ENCODE measurements at places on chromosomes 1 and 21.

DNA sequence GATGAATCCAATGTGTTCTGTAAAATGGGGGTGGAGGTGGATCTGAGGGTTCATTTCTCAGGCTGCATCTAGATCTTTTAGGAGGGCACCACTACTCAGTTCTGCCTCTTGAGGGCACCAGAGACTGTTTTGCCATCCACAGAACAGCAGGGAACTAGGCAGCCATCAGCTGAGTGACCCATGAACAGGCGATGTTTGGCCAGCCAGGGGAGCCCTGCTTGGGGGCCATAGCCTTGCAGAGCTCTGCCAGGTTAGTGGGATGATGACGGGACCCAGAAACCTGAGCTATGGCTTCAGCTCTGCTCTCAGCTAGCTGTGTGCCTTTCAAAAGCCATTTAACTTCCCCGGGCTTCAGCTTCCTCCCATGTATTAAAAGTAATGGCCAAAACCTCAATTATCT is 13.4 kb upstream of the NOS1AP start:
- no peak overlapping the region for H3K27ac ChIP-seq
- no peaks in the 10 kb centered on the region for H3K4me1 ChIP-seq
- H3K36me3 ChIP-seq: no peaks in the 10 kb centered on the region
- H3K4me3 ChIP-seq: no peak overlapping the region
- peaks cover 7% of the 10 kb centered on the region for H3K27me3 ChIP-seq

DNA sequence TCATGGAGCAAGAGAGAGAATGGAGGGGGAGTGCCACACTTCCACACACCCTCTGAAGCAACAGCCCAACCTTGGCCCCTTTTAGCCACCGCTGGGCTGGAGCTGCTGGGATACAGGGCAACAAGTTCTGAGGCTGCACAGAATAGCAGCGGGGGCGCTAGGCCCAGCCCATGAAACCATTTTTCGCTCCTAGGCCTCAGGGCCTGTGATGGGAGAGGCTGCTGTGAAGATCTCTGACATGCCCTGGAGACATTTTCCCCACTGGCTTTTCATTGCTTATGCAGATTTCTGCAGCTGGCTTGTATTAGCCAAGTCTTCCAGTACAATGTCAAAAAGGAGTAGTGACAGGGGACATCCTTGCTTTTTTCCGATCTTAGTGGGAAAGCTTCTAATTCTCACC is 202.3 kb upstream of the B3GALT2 start:
- H3K36me3 ChIP-seq: no peaks in the 10 kb centered on the region
- H3K27ac ChIP-seq: no peak overlapping the region
- no peaks in the 10 kb centered on the region for H3K4me1 ChIP-seq
- H3K4me3 ChIP-seq: no peak overlapping the region
- H3K27me3 ChIP-seq: no peaks in the 10 kb centered on the region
- no peak for DNase-seq

GRCh38 chr1:185837711-185838110 is 103.5 kb downstream of the HMCN1 start:
- H3K27me3 ChIP-seq: peaks cover 5% of the 10 kb centered on the region
- no peaks in the 10 kb centered on the region for H3K36me3 ChIP-seq
- no peaks in the 10 kb centered on the region for H3K4me1 ChIP-seq
- H3K27ac ChIP-seq: no peak overlapping the region
- no peak overlapping the region for H3K4me3 ChIP-seq

- no peak overlapping the region for H3K27ac ChIP-seq
- no peak overlapping the region for H3K4me3 ChIP-seq
- DNase-seq: no peak
- H3K27me3 ChIP-seq: no peaks in the 10 kb centered on the region
- no peaks in the 10 kb centered on the region for H3K36me3 ChIP-seq
Observed at GRCh38 chr1:56156971-56157876, 422.1 kb downstream of the PLPP3 start.

DNA sequence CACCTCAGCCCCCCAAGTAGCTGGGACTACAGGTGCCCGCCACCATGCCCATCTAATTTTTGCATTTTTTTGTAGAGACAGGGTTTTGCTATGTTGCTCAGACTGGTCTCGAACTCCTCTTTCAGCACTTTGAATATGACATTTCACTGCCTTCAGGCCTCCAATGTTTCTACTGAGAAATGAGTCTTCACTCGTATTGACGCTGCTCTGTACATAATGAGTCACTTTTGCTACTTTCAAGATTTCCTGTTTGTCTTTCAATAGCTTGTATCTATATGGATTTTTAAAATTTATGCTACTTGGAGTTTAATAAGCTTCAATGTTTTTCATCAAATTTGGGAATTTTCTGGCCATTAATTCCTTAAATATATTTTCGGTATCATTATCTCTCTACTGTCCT is 64.7 kb downstream of the GORAB start:
- H3K4me3 ChIP-seq: no peak overlapping the region
- no peaks in the 10 kb centered on the region for H3K36me3 ChIP-seq
- no peak overlapping the region for H3K27ac ChIP-seq
- DNase-seq: no peak
- H3K4me1 ChIP-seq: no peaks in the 10 kb centered on the region
- H3K27me3 ChIP-seq: peaks cover 22% of the 10 kb centered on the region

- no peaks in the 10 kb centered on the region for H3K27me3 ChIP-seq
- peaks cover 32% of the 10 kb centered on the region for H3K36me3 ChIP-seq
- H3K27ac ChIP-seq: peak overlapping the region; percentile 67
- H3K4me3 ChIP-seq: no peak overlapping the region
Observed at GRCh38 chr1:198220428-198220827, 63.6 kb downstream of the NEK7 start.

DNA sequence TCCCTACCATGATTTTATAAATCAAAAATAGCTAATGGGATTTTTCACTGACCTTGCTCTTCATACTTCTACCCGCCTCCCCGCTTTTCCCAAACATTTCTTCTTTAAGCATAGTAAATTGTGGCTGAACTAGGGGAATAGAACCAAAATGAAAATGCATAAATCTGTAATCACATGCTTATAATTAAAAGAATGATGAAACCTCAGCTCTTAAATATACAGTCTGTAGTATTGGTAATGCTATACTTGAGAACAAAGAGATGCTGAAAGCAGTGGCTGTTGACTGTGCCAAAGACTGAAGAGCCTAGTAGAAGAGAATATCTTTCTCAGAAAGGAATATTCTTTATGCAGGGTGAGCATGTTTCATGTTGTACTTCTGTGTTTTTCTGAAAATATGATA is 249.1 kb downstream of the GREM2 start:
- no peak overlapping the region for H3K27ac ChIP-seq
- no peak for DNase-seq
- no peaks in the 10 kb centered on the region for H3K36me3 ChIP-seq
- H3K4me1 ChIP-seq: no peaks in the 10 kb centered on the region

DNA sequence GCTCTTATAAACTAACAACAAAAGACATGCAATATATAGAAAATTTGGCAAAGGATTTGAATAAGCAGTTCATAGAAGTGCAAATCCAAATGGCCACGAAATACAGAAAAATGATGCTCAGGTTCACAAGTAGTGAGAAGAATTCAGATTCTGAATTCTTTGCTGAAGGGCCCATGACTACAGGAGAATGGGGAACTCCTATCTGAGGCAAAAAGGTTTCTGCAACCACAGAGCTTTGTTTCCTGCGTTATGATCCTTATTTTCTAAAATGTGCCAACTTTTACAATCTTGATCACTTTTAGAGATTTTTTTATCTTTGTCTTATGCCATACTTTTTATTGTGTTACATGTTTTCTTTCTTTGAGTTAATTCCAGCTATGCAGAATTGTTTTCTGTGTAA is 91.3 kb downstream of the ITSN1 start:
- H3K27ac ChIP-seq: no peak overlapping the region
- H3K4me1 ChIP-seq: no peaks in the 10 kb centered on the region
- H3K27me3 ChIP-seq: no peaks in the 10 kb centered on the region
- no peak overlapping the region for H3K4me3 ChIP-seq

GRCh38 chr1:28365864-28366263 is 3.7 kb upstream of the PHACTR4 start:
- peaks cover 12% of the 10 kb centered on the region for H3K36me3 ChIP-seq
- no peak overlapping the region for H3K27ac ChIP-seq
- DNase-seq: no peak
- H3K4me3 ChIP-seq: no peak overlapping the region
- H3K27me3 ChIP-seq: no peaks in the 10 kb centered on the region
- H3K4me1 ChIP-seq: peaks cover 19% of the 10 kb centered on the region

DNA sequence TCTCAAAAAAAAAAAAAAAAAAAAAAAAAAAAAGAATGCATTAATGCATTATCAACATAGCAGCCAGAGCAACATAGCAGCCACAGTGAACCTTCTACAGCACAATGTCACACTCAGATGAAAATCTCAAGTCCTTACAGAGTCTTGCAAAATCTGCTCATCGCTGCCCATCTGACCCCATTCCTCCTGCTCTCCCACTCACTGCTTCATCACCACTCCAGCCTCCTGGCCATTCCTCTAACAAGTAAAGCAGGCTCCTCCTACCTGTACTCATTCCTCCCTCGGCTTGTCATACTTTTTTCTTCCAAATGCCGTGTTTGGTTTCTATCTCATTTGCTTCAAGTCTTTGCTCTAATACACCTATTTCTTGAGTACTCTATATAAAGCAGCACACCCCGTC is 29.5 kb downstream of the BRINP2 start:
- H3K27ac ChIP-seq: no peak overlapping the region
- H3K4me1 ChIP-seq: no peaks in the 10 kb centered on the region
- H3K4me3 ChIP-seq: no peak overlapping the region

DNA sequence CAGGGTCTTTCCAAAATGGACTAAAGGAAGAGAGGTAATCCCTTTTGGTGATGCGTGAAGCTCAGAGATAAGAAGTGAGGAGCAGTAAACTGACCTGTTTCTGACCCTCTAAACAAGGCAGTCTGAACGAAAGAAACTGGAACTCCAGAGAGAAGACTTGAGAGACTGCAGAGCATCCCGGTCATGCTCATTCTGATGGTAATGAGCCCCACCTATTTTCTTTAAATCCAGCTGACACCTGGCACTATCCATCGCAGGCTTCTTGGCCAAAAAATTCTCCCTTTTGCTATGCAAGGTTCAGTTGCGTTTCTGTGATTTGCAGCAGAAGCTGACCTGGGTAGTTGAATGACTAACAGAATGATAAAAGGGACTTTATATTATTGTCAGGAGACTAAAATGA is 105.9 kb upstream of the KCNK2 start:
- no peaks in the 10 kb centered on the region for H3K36me3 ChIP-seq
- no peak overlapping the region for H3K4me3 ChIP-seq
- H3K27me3 ChIP-seq: no peaks in the 10 kb centered on the region
- no peak for DNase-seq
- no peak overlapping the region for H3K27ac ChIP-seq
- no peaks in the 10 kb centered on the region for H3K4me1 ChIP-seq

DNA sequence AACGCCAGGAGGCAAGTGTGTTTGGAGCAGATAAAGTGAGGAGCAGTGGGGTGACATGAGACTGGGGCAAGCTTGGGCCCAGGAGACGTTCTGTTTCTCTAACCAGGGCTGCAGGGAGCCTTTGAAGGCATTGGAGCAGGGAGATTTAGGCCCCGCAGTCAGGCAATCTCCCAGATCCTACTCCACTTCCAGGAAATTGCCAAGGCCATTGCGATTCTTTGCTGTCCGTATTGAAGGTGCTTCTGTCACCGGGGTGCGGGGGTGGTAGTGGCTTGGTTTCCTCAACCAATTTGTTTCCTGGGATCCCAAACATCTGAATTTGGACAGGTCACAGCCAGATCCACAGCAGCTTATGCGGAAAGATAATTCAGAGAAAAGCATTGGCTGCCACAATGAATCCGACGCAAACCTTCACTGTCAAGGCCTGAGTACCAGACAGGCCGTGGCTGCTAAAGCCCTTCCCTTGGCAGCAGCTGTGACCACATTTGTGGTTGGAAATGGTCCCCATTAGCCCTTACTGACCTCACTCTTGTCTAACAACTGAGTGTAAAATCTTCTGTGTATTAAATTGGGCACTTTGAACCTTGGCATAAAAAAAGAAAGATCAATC is 385.6 kb downstream of the PTPRU start:
- no peak for DNase-seq
- H3K4me3 ChIP-seq: no peak overlapping the region
- H3K4me1 ChIP-seq: no peaks in the 10 kb centered on the region
- peaks cover 24% of the 10 kb centered on the region for H3K27me3 ChIP-seq
- no peak overlapping the region for H3K27ac ChIP-seq

GRCh38 chr1:28882009-28882628 is 32.2 kb upstream of the EPB41 start:
- no peak overlapping the region for H3K27ac ChIP-seq
- peaks cover 40% of the 10 kb centered on the region for H3K4me1 ChIP-seq
- no peak overlapping the region for H3K4me3 ChIP-seq
- peak; percentile 86 for DNase-seq
- H3K27me3 ChIP-seq: peaks cover under 1% of the 10 kb centered on the region

GRCh38 chr1:25026730-25027450 is 96.8 kb upstream of the RUNX3 start:
- H3K4me1 ChIP-seq: peaks cover 84% of the 10 kb centered on the region
- no peaks in the 10 kb centered on the region for H3K36me3 ChIP-seq
- no peak overlapping the region for H3K4me3 ChIP-seq
- peak overlapping the region; percentile 69 for H3K27ac ChIP-seq
- no peaks in the 10 kb centered on the region for H3K27me3 ChIP-seq
- DNase-seq: no peak

- H3K36me3 ChIP-seq: no peaks in the 10 kb centered on the region
- peaks cover 31% of the 10 kb centered on the region for H3K27me3 ChIP-seq
- H3K4me3 ChIP-seq: no peak overlapping the region
- no peak overlapping the region for H3K27ac ChIP-seq
Observed at GRCh38 chr1:5551274-5551975, 440.8 kb downstream of the NPHP4 start.

DNA sequence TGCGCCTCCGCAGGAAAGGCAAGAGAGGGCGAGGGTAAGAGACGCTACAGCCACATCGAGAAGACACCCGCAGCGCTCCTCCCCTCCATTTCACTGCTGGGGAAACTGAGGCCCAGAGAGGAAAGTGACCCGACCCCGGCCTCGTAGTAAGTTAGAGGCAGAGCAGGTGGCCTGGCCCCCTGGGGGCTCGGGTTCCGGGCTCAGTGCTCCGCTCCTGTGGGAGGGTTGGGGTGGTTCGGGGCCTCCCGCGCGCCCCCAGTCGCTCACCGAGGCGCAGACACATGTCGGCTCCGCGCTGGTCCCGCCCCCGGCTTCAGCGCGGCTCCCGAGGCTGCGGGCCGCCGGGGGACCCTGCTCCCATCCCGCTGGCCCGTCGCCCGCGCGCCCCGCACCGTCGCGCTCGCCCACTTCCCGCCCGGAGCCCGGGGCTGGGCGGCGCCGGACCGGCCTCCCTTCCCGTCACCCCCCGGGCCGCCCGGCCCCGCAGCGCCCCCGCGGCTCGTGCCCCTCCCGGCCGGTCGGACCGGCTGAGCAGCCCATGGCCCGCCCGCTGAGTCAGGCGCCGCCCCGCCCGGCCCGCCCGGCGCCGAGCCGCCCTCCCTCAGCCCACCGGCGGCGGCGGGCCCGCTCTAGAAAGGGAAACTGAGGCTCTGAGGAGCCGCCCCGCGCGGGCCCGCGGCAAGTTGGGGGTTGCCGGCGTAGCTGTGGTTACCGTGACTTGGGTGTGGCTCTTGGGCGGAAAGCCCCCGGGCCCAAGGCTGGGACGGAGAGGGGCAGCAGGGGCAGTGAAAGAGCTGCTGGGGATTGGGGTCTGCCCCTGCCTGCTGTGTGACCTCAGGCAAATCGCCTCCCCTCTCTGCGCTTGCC is at the start of gene TMEM54:
Gene TMEM54, minus strand, starts transcription at position 434 of the 867 bp plus-strand sequence. Its CDS starts 151 bp downstream, at position 283.
- H3K27me3 ChIP-seq: peaks cover 58% of the 10 kb centered on the region
- peaks cover 9% of the 10 kb centered on the region for H3K4me1 ChIP-seq
- peak within 1 kb of the TSS; percentile 68 for H3K4me3 ChIP-seq
- H3K27ac ChIP-seq: no peak within 1 kb of the TSS

GRCh38 chr1:41547781-41548560 is 63.5 kb upstream of the EDN2 start:
- peak overlapping the region; percentile 45 for H3K27ac ChIP-seq
- H3K27me3 ChIP-seq: no peaks in the 10 kb centered on the region
- peak; percentile 31 for DNase-seq
- peaks cover 71% of the 10 kb centered on the region for H3K36me3 ChIP-seq
- no peak overlapping the region for H3K4me3 ChIP-seq
